ENCODE measurements at places on chromosomes 2 and 18.

- no peak for DNase-seq
Measured at GRCh38 chr18:45059695-45060094, 379.0 kb downstream of the SETBP1 start.

GRCh38 chr18:711310-711656 is 1.1 kb downstream of the ENOSF1 start:
- DNase-seq: no peak

GRCh38 chr2:158889135-158889853 is 79.1 kb upstream of the TANC1 start:
- no peak for DNase-seq

DNA sequence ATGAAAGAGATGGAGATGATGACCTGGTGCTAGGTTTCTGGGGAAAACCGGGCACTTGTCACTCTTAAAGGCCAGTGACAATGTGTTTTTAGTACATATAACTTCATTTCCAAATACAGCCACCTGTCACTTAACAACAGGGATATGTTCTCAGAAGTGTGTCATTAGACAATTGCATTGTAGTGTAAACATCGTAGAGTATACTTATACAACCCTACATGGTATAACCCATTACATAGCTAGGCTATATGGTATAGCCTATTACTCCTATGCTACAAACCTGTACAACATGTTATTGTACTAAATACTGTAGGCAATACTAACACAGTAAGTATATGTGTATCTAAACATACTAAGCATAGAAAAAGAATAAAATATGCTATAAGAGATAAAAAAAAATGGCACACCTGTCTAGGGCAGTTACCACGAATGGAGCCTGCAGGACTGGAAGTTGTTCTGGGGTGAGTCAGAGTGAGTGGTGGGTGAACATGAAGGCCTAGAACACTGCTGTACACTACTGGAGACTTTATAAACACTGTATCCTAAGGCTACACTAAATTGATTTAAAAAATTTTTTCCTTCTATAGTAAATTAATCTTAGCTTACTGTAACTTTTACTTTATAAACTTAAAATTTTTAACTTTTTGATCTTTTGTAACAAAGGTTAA is 123.2 kb downstream of the THADA start:
- DNase-seq: no peak

GRCh38 chr2:54332386-54332785 is 76.4 kb upstream of the TSPYL6 start:
- DNase-seq: no peak

DNA sequence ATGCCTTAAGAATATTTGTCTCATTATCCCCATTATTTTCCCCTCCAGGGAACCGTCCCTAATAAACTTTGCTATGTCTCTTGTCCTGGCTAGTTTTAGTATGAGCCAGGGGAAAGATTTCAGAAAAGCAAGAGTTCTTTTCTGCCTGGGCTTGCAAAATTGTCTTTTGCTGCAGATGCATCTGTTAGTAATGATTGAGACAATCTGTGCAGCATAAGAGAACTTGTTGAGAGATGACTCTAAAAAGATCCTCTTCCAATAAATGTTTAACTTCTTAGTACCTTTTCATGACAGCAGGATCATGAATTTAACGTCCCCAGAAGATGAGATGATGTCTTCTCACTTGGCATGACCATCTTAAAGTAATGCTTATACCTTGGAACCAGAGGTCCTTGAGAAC is 172.5 kb upstream of the CREB1 start:
- no peak for DNase-seq

DNA sequence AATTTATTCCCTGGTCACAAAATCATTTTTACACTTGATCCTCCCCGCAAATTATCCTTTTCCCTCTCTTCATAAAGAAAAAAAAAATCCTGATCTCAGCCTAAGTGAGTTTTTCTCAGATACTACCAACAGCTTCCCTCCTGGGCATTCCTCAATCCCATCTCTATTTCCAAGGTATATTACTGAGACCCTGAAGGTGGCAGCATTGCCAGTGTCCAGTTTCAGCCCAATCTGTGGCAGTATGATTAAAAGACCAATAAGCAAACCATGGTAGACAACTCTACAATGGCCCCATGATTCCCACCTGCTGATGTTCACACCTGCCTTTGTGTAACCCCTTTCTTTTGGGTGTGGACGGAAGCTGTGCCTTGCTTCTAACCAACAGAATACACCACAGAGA is 45.1 kb downstream of the CCDC93 start:
- DNase-seq: no peak

DNA sequence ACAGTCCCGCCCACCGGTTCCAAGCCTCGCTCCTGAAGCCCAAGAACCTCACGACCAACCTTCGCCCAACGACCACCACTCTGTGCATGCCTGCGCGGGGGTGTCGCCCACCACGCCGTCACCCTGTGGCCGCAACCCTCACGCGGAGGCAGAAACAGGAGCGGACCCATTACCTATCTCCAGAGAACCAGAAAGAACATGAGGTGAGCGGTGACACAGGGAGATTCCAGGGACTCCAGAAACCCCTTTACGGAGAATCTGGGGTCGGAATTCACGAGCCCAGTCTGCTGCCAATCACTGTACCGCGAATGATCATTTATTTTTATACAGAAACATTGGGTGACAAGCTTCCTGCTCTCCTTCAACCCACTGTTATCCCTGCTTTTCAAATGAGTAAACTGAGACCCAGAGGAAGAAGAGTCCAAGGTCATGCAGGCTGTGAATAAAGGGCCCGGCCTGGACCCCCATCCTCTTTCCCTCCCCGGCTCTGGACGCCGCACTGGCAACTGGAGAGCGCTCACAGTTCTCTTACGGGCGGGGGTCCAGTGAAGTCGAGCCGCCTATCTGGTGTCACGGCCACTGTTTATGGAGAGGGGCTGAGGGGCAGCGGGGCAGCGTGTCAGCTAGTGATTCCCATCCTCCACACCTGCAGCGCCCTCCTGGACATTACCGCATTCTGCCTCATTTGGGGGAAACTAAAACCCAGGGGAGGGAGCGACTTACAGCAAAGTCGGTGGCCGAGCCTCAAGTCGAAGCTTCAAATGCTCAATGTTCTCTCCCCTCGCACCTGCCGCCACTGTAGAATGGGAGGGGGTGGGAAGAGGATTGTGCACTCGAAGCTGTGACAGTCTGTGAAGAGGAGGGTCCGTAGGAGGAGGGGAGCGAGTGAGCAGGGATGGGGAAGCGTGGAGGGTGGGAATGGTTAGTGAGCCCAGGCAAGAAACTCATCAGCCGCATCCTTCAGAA is 723 bp upstream of the SLC30A3 start:
- DNase-seq: no peak

DNA sequence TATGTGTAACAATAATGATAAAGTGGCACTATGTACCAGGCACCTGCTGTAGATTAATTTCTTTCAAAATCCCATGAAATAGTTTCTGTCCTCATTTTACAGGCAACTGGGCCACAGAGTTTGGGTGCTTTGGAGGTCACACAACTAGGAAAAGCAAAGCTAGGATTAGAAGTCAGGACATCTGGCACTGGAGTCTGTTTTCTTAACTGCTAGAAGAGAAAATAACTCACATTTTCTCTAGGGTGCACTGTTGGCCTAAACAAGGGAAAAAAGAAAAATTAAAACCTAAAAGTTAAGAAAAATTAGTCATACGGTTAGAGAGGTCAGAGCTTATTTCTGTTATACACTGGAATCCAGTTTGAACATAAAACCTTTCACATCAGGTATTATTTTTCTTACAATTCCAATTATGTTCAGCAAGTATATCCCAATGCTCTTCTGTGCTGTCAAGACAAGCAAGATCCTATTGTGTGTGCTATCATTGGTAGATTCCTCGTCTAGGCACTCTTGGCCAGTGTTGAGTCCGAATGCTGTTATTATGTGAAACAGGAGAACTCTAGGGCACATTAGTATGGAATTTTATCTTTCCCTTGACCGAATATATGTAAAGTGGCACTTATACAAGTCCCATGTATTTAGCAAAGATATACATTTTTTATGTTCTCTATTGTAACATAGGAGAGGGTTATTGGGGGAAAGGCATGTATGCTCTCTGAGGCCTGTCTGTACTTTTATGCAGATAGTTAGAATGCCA is 1.5 kb upstream of the OSGEPL1 start:
- no peak for DNase-seq

DNA sequence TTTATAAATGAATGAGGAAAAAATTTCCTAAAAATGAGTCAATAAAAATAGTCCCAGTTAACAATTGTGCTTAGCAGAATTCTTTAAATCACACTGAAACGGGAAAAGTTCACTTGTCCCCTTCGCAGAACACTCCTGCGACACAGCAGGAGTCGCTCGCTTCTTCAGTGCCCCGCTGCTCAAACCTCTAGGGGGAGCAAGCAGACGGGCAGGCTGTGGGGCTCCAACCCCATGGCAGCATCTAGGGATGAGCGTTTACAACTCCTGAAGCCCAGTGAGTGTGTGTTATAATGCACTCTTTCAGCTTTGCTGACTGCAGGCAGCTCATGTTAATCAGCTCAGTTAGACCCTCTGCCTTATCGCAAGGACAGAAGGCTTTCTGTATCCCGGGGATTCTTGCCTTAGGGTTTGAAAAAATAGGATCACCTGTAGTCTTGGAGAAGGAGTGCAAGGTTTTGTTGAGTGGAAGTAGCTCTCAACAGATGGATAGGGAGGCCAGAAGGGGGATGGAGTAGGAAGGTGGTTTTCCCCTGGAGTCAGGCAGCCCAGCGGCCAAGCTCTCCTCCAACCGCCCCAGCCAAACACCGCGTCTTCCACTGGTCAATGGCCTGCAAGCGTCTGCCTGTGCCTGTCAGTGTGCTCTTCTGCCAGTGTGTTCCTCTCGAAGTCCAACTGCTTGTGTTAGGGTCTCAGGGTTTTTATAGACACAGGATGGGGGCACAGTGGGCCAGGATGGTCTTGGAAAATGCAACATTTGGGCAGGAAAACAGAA is 1977.7 kb upstream of the LRRTM1 start:
- no peak for DNase-seq

- DNase-seq: no peak
Measured at GRCh38 chr2:203252818-203253217, 14.0 kb downstream of the CYP20A1 start.

GRCh38 chr2:65000644-65001043 is 11.4 kb downstream of the SLC1A4 start:
- no peak for DNase-seq

Measured in stimulated activated CD8-positive, alpha-beta memory T cell treated with anti-CD3 and anti-CD28 coated beads, Interleukin-4, amount 100 ng/mL, for 1 hour (primary cell).